ENCODE measurements at places on chromosomes 3 and 15.

- DNase-seq = no peak
Measured at GRCh38 chr3:139197251-139197650, 146.6 kb upstream of the MRPS22 start.

DNA sequence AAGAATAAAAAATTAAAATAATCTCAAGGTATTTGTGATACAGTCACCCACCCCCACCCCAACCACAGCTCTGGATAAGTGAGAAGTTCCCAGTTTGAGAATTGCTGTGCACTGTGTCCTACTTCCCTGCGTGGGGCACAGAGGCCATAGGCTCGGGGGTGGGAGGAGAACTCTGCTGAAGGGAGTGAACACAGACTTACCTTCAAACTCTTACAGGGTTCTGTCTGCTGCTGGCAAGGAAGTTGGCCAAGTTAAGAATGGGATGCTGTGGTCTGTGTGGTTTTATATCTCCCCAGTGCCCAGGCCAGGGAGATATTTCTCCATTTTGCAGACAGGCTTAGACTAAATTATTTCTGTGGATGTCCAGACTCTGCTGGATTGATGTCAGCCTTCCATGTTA is 37.6 kb downstream of the SPTSSB start:
- DNase-seq = no peak

- no peak for DNase-seq
Measured at GRCh38 chr15:41634072-41634626, 26.1 kb upstream of the MGA start.

DNA sequence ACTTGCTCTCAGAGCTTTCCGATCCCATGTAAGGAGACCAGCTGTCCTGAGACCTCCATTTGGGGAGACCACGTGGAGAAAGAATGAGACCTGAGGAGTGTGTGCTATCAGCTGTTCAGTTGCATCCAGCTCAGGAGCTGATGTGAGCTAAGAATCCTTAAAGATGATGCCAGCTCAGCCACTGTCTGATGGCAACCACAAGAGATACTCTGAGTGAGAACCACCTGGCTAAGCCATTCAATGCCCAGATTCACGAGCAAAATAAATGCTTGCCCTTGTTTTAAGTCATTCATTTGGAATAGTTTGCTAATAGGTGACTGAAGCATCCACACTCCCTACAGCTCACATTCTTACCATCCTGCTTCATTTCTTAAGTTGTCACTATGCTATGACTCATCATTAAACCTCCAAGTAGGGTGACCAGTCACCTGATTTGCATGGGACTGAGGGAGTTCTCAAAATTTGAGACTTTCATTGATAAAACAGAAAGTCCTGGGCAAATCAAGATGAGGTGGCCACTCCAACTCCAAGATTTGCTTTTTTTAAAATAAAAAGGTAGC is 56.4 kb downstream of the SPTSSB start:
- DNase-seq = no peak

GRCh38 chr15:98543237-98543636 is 105.1 kb upstream of the IGF1R start:
- DNase-seq = no peak

GRCh38 chr15:100683434-100683833 is 81.0 kb downstream of the ASB7 start:
- DNase-seq = no peak

DNA sequence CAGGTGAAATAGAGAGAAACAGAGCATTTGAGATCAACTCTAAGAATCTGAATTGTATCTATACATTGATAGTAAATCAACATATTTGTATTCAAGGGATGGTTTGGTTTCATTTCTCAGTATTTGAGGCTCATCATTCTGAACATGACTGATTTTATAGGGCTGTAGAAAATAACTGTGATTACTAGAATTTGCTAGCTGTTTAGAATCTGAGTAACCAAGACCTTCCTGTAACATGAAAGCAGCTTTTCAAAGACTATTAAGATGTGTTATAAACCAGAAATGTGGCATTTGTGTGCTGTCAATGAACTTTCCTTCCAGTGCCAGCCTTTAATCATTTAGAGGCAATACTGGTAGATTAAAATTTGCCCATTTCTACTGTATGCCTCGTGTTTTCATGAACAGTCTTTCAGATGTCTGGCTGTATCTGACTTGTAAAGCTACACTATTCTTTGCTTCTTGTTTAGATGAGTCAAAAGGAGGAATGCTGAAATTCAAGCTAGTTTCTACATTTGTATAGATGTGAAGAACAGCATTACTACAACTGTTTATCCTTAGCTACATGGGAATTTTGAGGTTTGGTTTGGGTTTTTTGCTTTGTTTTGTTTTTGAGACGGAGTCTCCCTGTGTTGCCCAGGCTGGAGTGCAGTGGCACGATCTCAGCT is 137.3 kb upstream of the BHLHE40 start:
- no peak for DNase-seq

DNA sequence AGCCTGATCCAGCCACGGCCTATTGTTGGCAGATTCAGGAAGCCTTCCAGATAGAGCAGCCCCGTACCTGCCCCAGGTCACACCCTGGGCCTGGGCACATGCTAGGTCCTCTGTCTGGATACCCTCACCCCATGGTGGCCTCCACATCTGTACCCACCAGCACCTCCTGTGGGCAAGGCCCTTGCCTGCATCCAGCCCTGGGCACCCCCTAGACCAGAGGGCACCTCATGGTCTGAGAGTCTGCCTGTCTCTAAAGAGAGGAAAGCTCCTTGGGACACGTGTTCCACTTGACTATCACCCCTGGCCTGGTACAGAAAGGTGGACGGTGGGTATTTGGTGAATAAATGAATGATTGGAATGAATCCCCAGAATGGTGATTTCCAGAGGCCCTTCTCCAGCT is 8.9 kb upstream of the COMMD4 start:
- DNase-seq = no peak

GRCh38 chr3:89925976-89926375 is 818.6 kb downstream of the EPHA3 start:
- no peak for DNase-seq

DNA sequence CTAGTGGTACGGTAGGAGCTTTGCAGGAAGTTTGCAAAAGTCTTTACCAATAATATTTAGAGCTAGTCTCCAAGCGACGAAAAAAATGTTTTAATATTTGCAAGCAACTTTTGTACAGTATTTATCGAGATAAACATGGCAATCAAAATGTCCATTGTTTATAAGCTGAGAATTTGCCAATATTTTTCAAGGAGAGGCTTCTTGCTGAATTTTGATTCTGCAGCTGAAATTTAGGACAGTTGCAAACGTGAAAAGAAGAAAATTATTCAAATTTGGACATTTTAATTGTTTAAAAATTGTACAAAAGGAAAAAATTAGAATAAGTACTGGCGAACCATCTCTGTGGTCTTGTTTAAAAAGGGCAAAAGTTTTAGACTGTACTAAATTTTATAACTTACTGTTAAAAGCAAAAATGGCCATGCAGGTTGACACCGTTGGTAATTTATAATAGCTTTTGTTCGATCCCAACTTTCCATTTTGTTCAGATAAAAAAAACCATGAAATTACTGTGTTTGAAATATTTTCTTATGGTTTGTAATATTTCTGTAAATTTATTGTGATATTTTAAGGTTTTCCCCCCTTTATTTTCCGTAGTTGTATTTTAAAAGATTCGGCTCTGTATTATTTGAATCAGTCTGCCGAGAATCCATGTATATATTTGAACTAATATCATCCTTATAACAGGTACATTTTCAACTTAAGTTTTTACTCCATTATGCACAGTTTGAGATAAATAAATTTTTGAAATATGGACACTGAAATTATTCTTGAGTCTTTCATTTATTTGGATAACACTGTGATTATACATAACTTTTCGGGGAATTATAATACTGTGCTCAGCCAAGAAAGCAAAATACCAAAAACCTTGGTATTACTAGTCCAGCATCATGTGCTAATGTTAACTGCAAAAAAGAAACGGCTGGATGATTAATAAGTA is 2.2 kb downstream of the SOX2 start:
- DNase-seq = no peak

DNA sequence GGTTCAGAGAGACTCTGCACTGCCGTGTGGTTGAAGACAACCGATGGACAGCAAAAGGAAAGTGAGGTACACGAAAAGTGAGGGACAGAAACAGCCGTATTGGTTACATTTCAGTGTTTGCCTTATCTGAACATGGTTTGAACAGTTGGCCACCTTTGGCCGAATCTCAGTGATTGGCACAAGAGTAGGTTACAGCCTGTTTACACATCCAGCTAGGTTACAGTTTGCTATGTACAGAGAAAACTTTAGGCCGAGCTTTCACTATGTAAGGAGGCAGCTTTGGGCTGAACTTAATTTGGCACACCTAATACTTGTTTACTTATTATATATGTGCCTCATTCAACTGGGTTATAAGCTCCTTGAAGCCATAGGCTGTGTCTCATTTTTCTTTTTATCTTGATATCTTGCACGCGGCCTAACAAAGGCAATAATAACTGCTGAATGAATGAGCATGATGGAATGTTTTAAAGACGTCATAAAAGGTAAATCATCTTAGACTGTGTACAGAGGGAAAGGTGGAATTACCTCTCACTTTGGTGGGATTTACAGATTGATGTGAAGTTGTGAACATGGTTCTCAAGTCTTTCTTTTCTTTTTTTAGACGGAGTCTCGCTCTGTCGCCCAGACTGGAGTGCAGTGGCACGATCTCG is 17.2 kb upstream of the GREM1 start:
- DNase-seq = no peak

DNA sequence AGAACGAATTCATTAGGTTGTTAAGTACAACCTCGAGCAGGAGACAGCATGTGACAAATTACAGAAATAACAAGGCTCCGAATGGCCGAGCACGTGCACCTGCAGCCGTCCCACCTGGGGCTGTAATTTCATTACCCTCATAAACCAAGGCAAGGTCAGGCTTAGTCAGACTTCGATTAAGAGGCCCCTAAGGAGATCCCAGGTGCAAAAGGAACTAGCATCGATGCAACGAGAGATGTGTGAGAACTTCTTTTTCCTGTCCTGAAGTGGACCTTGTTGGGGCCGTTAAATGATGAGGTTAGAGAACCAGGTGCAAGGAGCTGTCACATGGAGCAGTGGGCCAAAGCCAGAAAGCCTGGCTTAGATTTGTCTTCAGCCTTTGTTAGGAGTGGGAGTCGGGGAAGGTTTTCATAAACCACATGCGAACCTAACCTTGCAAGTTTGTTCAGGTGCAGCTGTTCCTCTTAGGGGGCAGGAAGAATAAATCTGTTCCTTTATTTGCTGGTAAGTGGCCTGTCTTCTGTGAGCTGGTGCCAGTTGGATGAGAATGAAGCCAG is 559.9 kb upstream of the MCTP2 start:
- no peak for DNase-seq
